ENCODE measurements at places on chromosomes 6 and 20.

- no peak for DNase-seq
These were observed 4.5 kb downstream of the TMEM63B start for GRCh38 chr6:44131892-44132291.

DNA sequence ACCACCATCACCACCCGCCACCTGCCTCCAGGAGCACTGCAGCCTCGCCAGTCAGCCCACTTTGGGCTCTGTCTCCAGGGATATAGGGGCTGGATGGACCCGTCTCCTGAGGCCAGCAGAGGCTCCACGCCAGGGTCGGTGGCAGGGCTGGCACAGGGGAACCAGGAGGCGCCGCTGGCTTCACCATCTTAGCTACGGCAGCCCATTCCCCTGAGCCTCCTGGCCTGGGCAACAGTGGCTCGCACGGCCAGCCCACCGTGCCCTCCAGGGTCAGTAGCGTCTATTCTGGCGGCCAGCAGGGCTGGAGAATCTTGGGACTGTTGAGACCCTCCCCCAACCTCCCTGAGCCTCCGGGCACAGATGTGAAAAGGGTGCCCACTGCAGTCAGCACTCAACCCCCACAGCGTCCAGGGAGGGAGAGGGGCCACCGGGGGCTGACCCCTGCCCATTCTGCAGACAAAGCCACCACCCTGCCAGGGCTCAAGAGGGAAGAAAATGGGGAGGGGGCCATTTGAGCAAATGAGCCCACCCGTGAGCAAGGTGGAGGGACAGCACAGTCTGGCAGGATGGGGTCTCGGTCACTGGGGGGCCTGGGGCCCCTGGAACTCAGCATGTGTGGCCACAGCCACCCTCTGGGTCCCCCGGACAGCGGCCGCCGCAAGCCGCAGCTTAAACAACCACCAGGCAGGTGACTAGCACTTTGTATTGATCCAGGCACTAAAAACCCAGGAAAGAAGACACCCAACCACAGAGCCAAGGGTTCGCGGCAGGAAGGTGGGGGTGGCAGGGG is 28.7 kb downstream of the KCNQ2 start:
- DNase-seq = no peak

DNA sequence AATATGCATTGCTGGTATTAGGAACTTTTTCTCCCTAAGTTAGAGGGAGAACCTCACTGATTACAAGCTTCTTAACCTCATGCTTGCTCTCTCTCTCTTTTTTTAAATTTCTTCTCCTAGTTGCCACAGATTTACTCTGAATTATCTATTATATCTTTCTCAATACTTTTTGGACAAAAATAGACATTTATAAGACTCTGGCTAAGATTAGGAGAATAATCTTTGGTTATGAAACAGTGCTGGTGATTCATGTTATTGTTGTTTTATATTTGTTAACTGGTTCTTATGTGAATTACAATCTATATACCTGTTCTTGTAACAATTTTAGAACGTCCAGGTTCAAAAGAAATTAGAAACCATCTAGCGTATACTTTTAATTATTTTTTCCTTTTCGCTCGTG is 187.8 kb downstream of the OGFRL1 start:
- no peak for DNase-seq

GRCh38 chr6:108609276-108609769 is 48.6 kb downstream of the FOXO3 start:
- no peak for DNase-seq

GRCh38 chr6:87164506-87164905 is 9.1 kb downstream of the ZNF292 start:
- DNase-seq = no peak

- no peak for DNase-seq
These were observed 175.3 kb downstream of the LRFN2 start for GRCh38 chr6:40411881-40412280.

DNA sequence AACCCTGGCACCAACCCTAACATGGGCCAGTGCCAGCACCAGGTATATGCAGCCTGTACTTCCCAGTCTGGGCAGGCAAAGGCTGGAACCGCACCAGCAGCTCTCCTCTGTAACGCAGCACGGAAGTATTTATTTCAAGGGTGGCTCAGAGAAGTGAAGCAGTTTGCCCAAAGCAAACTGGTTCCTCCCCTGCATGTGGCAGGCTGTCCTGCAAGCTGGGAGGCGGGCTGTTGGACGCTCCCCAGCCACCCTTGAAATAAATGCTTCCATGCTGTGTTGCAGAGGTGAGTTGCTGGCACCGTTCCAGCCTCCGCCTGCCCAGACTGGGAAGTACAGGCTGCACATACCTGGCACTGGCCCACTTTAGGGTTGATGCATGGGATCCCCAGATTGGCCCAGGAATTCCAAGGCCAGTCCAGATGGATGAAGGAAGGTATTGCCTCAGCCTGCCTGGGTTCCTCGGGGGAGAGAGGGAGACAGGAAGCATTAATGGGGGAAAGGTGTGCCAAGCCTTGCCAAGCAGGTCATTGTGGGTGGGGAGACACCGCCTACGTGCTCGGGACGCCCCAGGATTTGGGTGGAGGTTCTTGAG is 49.8 kb downstream of the PPARD start:
- no peak for DNase-seq

DNA sequence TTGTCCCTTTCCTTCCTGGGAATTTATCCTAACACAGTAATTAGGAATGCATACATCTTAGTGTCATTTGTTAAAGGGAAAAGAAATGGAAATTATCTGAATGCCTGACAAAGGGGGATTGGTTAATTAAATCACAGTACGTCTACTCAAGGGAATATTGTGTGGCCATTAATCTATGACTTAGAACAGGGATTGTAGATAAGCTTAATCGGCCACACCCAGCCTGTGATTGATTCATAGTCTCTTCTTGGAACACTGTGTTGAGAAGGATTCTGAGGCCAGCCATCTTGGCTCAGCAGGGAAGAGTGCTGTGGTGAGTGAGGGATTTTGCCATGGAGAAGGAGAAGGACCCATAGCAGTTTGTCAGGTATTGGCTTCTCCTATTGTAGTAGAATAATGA is 50.5 kb downstream of the CTNNBL1 start:
- no peak for DNase-seq

DNA sequence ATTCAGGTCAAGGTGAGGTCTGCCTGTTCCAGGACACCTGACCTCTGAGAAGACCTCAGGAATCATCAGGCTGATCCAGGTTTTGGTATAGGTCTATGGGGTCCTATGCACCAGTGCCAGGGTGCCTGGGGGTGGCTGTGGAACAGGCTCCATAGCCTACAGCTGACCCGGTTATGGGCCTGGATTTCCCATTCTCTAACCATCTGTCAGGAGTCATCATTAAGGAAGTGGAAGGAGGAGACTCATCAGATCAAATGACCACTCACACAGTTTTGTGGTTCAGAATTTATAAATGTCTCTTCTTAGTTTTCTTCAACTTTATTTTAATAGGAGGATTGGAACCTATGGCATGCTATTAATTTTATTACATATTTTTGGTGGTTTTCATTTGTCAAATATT is 14.8 kb downstream of the PLA2G7 start:
- no peak for DNase-seq

GRCh38 chr20:55456316-55456940 is 548.9 kb downstream of the CBLN4 start:
- DNase-seq = no peak

- DNase-seq = no peak
These were observed 334.4 kb downstream of the TFAP2B start for GRCh38 chr6:51153109-51153508.

DNA sequence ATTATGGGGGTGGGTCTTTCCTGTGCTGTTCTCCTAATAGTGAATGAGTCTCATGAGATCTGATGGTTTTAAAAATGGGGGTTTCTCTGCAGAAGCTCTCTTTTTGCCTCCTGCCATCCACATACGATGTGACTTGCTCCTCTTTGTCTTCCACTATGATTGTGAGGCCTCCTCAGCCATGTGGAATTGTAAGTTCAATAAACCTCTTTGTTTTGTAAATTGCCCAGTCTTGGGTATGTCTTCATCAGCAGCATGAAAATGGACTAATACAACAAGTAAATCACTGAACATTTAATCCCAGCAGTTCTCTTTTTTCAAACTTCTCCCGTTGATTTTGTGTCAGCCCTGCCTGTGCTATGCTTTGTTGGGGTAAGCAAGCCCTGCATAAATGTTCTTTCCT is 95.2 kb downstream of the FAM217A start:
- DNase-seq = no peak

DNA sequence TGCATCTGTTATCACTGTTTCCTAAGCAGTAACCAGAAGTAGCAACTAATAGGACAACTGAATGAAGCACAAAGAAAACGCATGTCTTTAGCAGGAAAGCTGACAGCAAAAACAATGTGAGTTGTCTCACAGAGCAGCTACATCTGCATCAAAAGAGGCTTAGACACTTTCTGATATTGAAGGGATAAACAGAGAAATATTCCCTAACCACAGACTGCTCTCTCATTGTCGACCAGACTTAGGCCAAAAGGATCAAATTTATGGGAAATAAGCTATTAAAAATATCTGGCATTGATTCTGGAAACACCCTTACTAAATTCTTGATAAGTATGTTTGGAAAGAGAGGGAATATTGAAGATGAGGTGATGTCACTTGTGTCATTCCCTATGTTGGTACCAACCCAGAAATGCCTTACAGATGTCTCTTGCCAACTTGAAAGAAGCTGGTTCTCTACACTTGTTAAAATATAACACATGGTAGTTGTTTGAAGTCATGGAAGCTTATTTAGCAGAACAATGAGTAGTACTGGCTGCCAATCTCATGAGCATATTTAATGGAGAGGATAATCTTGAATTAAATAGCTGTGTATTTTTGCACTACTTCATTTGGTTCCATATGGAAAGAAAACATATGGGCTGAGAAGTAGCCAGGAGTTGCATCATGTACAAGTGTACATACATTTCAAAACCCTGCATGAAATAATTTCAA is 929.3 kb upstream of the MAN1A1 start:
- DNase-seq = no peak

DNA sequence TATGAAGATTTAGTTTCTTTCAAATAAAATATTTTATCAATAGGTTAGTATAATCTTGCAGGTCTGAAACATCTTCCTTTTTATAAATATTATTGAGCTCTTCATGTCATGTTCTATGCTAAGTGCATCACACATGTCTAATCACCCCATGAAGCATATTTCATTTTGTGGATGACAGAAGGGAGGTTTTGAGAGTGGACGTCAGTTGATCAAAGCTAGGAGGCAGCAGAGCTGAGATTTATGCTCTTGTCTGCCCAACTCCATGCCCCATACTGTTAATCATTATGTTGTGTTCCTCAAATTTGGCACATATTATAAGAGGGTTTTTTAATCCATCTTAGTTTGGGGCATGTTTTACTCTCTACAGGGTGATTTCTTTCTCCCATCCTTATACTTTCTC is 22.7 kb downstream of the DSE start:
- no peak for DNase-seq

DNA sequence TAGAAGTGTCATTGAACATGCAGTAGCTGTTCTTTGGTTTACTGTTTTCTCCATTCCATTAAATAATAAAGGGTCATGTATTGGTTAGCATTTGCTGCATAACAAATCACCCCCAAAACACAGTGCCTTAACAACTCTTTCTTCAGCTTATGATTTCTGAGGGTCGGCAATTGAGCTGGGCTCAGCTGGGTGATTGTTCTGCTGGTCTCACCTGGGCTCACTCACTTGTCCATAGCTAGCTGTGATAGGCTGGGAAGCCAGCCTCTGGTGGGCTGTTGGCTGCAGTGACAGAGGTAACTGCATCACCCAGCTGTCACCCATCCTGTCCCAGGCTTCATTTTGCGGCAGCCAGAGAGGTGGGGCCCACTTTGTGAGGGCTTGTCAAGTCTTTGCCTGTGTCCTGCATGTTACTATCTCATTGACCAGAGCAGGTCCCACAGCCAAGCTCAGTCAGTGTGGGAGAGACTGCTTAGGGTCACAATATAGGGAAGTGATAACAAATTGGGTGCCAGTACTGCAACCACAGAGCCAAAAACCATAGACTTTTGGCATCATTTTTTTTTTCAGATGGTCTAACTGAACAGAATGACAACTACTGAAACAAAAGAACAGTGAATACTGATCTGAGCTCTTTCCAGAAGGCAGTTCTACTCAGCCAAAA is 76.9 kb downstream of the SYNDIG1 start:
- no peak for DNase-seq

- no peak for DNase-seq
These were observed 95.3 kb downstream of the MLIP start for GRCh38 chr6:54206510-54206909.

DNA sequence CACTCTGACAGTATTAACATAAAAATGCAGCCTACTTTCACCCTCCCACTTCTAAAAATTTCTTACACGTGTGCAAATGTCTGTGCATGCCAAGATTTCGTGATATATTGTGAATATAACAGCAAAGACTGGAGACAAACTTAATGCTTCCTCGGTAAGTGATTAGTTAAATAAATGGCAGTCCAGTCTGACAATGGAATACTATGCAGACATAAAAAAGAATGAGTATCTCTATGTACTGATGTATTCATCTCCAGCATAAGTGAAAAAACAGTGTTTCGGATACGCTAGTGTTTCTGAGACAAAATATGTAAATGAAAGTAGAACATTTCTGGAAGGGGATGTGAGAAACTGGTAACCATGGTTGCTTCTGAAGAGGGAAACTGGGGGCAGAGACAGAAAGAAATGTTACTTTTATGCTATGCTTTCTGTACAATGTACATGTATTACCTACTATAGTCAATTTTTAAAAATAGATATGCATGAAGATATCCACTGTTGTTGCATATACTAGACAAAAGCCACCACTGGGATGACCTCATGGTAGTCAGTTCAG is 7.0 kb downstream of the SLC22A23 start:
- DNase-seq = no peak

DNA sequence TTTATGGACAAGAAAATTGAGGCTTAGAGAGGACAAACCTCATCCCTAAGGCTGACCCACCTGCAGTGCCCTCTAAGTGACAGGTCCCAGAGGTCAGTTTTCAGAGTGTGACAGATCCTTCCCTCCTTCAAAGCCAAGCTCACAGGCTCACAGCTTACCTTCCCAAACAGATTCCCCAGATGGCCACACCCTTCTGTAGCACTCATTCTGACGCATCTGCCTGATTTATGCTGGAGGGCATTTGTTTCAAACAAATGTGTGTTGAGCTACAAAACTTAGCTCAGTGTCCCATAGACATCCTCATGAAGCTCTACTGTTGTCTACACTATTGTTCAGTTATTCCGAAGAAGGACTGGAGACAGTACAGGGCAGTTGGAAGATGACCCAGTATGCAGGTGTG is 60.6 kb upstream of the RIN2 start:
- DNase-seq = no peak

- DNase-seq = no peak
These were observed 200.5 kb downstream of the ARID1B start for GRCh38 chr6:156977527-156978291.

DNA sequence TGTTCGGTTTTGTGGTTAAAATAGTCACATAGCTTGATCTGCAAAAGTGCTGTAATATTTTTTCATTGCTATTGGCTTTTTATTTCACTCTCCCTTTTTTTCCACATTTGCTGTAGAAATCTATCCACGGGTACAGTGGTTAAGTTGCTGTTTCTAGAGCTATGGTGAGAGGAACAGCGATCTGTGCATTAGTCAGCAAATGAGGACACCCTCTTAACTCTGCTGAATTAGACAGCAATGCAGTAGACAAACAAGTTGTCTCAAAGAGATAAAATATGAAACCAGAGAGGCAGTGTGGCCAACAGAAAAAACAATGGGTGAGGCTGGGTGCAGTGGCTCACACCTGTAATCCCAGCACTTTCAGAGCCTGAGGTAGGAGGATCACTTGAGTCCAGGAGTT is 17.6 kb upstream of the SYNJ2 start:
- DNase-seq = no peak
